NCI-H1092 treated with DMSO at 0.1 percent for 48 hours (cell line): ENCODE measurements at places on chromosomes 6 and 20.

- no peak for DNase-seq
Measured at GRCh38 chr6:158191032-158191431, 22.9 kb downstream of the GTF2H5 start.

DNA sequence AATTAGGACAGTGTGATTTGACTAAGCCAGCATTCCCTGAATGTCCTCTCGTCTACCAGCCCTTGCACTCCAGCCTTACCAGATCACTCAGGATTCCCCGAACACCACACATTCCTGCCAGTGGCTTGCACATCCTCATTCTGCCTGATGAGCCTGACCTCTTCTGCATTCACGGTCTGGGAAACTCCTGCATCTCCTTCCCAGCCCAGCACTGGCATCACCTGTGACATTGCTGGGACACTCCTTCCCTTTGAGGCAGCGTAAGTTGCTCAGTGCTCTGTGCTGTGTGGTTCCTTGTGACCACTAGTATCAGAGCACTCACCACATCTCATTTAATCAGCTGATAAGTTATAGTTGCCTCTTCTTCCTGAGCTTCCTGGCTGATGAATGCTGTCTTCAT, 17.3 kb downstream of the NCOA7 start:
- no peak for DNase-seq

DNA sequence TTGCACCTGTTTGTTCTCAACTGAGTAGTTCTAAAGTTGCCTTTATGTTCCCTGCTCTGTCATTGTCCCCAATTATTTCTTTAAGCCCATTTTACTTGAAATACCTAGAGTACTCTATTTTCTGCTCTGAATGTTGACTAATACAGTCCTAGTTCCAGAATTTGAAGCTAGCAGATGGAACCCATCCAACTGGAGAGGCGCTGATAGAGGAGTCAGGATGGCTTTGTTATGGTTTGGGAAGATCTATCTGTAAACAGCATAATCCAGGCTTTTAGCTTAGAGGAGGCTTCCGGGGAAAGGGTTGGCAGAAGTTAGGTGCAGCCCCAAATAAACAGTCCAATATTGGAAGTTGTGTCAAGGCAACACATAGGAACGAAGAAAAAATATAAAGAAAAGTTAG, 927.7 kb downstream of the TFAP2A start:
- DNase-seq: no peak

- DNase-seq: peak; percentile 7
Measured at GRCh38 chr6:20789162-20789561, 254.9 kb downstream of the CDKAL1 start.

DNA sequence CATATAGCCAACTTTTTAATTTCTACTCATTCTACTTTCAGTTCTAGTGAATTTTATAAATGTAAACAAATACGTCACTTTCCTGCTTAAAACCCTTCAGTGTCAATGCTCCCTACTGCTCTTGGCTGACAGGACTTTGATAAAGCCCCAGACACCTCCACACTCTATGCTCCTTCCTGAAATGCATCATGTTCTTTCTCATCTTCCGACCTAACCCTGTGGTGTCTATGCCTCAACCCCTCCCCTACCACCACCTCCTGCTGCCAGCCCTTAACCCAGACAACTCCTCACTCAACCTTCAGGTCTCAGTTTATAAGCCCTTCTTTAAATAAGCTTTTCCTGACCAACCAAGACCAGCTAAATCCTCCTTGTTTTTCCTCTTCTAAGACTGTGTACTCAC, 19.1 kb downstream of the TLDC2 start:
- DNase-seq: no peak

DNA sequence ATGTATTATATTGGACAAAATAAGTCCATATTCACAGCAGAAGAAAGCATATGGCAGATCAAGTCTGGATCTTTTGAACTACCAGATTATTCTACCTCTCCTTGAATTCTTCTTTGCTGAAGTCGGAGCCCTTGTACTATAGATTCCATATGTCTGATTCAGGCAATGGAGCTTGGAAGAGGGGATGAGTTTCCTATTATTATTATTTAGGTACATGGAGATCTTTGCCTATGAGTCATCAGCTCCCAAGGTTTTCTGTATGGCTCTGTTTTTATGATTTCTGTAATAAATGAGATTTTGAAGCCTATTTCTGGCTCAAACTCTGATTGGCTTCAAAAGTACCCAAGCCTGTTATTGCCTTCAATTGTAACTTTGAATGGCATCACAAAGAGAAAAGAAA, 72.0 kb downstream of the OPRM1 start:
- DNase-seq: no peak

- DNase-seq: no peak
Measured at GRCh38 chr20:45704969-45705637, at the start of gene WFDC10B. TSS of gene WFDC10B (minus strand) at chr20:45705019. CDS start at chr20:45685992, 19,027 bp downstream.

DNA sequence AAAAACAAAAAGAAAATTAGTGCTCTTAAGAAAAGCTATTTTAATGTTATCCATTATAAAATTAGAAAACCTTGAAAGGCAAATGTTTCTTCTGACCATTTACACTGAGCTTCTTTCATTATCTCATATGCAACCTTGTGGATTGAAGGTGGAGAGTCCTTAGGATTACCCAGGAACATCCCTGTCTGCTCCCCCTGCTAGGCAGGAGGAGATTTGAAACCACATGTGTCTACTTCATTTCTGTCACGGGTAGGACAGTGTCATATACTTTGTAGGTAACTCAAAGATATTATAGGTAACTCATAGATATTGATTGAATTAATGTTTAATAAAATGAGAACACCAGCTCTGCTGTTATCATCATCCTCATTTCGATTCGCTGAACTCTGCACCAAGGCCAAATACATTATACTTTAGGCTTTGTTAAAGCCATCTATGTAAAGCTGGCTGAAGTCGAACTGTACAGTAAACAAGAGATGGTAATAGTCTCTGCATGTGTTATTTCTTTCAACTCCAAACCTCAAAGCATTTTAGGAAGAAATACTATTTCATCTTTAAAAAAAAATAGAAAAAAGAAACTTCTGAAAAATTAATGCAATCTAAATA, 49.5 kb downstream of the HDAC2 start:
- no peak for DNase-seq

GRCh38 chr6:87902383-87902782, 145.3 kb upstream of the SPACA1 start:
- DNase-seq: no peak

DNA sequence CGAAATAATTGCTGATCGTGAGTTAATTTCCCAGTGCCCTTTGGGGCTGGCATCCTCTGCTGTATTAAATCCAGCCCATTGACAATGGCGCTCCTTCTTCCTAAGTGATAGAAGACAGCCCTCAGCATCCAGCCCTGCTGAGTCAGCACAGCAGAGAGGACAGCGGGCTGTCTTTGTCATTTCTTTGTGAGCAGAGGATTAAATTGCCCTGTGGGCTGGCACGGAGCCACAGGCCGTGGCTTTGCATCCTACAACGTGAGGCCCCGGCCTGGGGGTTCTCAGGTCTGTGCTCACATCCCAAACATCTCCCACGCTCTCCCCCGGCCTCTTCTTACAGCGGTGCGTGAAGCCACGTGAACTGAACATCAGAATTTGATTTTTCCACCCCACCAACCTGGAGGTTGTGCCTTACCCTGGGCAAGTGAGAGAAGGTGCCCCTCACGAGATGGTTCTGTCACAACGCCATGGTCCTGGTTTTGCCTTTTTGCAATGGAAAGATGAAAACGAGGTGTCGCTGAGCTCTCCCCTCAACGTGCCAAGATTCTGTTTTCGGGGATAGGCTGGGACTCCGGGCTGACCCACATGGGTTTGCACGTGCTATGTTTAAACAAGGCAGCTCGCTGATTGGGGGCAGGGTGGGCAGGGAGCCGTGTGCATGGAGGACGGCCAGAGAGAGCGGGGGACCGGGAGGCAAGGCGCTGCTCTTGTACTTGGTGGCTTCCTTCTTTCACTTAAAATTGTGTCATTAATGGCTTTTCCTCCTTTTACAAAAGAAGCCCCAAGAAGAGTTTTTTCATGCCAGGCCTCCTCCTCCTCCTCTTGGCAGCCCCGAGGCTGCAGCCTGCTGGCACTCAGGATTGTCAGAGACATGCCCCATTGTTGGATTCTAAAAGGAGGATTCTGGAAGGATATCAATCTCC, 19.5 kb downstream of the CDH4 start:
- no peak for DNase-seq

- DNase-seq: no peak
Measured at GRCh38 chr20:7146552-7147219, 379.2 kb downstream of the BMP2 start.

DNA sequence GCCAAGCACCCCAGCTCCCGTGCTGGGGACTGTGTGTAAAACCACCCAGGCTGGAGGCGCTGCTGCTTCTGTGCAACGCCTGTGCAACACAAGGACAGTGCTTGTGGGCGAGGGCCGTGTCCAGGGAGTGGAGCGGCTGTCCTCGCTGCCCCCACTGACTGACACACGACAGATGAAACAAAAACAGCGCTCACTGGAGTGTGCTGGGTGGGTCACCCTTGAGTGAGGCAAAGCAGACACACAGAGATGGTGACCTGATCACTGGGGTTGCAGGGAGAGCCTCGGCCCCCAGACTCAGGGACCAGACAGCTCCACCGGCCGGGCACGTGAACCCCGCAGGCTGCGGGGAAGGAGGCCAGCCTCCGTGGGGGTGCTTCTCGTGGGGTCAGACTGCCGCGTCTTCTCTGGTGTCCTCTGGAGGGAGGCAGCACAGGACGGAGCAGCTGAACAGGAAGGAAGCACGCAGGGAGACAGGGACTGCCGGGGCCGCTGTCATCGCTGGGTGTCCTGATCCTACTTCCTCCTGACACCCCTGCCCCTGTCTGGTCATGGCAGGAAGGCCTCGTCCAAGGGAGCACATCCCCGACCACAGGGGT, 75.9 kb upstream of the CST7 start:
- no peak for DNase-seq

DNA sequence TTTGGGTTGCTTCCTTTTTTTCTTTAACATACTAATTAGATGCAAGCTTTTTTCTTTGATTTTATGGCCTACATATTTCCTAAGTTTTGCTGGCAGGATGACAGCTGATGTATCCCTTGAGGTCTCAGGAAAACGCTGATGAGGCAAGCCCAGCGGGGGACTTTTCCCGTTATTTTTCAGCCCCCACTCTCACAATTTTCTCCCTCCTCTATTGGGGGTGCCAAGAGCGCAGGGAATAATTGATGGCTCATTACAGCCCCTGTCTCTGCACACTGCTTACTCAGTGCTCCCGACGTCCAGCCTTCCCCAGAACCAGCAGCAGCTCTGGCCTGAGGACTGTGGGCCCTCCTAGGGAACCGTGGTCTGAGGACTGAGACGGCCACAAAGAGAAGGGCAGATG, 38.6 kb upstream of the VSTM2L start:
- DNase-seq: no peak

- DNase-seq: no peak
Measured at GRCh38 chr6:129771678-129772077, 61.7 kb upstream of the ARHGAP18 start.

GRCh38 chr20:56628873-56629463, at the start of gene TFAP2C:
TSS of gene TFAP2C (plus strand) at chr20:56629306. CDS start at chr20:56629545, 239 bp downstream.
- DNase-seq: no peak

- no peak for DNase-seq
Measured at GRCh38 chr20:38094373-38094891, 60.9 kb downstream of the RPRD1B start.

DNA sequence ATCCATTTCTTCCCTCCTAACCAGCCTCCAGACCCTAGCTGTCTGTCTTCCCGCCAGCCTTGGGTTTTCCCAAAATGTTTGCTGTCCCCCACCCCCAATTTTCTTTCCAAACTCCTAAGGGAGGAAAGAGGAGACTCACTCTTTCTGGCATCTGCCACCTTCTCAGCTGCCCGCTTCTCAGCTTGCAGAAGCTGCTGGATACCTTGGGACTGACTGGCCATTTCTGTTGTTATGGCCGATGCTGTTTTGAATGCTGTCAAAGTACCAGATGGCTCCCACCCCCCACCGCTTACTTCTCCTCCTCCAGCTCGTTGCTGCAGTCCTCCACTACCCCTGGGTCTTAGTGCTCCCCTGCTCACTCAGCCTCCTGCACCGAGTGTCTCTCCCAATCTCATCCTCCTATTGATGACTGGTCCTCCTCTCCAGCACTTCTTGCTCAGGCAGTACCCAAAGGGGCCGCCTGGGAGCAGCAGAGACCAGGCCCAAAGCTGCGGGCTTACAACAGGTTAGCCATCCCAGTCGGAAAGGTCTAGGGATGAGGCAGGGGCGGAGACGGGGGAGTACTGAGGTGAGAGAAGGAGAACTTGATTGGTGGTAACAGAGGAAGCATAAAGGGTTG, at the start of gene ATP6V1G2:
TSS of gene ATP6V1G2 (minus strand) at position 270 of the 619 bp plus-strand sequence. CDS start at position 221, 49 bp downstream.
- DNase-seq: peak; percentile 70

DNA sequence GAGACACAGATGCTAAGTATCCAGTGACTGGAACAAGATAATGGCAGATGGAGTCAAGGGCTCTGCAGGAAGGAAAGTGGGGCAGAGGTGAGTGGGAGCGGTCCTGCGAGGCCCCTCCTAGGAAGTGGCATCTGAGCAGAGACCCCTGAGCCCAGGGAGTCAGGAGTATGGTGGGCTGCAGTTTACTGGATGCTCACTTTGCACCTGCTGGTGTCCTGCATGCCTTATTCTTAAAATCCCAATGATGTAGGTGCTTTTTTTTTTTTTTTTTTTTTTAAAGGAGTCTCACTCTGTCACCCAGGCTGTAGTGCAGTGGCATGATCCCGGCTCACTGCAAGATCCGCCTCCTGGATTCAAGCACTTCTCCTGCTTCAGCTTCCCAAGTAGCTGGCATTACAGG, 5.6 kb downstream of the CEBPB start:
- DNase-seq: no peak

- DNase-seq: no peak
Measured at GRCh38 chr20:53757472-53757913, 163.9 kb upstream of the ZNF217 start.

GRCh38 chr6:111600588-111601445, 4.9 kb downstream of the TRAF3IP2 start:
- DNase-seq: no peak

DNA sequence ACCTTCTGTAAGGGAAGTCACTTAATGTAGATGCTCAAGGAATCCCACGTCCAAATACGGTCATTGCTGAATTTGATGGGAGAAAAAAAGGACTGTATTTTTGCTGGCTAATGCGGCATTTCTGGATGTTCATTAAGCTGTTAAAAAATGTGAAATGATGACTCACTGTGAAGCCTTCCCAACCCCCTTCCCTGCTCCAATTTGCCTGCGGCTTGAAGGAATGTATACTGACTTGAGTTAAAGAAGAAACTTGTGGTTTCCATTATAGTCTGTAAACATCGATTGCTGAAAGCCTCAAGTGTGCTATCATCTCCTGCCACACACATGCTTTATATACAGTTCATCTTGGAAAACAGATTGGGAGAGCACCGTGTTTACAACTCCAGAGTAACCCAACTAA, 249.1 kb upstream of the JAG1 start:
- DNase-seq: no peak
